ENCODE measurements at places on chromosomes 16 and 17.

- no peak for DNase-seq
Measured at GRCh38 chr17:1649844-1650501, at the start of gene RILP. TSS of gene RILP (minus strand) at chr17:1649866. CDS start at chr17:1649804, 62 bp downstream.

- DNase-seq, result no peak
Measured at GRCh38 chr16:57224651-57225335, 20.3 kb upstream of the ARL2BP start.

- DNase-seq, result no peak
Measured at GRCh38 chr16:50708373-50709060, 15.1 kb downstream of the NOD2 start.

DNA sequence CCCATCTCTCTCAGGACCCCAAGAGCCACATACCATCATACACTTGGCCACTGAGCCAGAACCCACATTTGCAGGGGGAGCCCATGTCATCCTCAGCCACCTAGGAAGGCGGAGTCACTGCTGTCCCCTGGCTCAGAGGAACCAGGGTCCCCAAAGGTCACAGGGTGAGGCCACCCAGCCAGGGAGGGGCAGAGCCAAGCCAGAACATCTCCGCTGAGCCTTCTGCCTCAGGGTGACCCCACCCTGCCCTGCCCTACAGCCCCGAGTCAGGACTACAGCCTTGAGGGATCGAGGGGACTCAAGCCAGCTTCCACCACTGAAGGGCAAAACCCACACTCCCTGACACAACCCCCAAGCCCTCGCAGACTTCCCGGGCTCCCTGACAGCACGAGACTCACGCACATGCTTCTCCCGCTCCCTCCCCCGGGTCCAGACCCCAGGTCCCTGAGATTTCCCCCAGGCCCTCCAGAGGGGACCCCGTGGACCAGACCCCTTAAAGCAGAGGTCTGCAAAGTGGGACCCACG, 17.4 kb downstream of the PIEZO1 start:
- DNase-seq, result no peak

- DNase-seq, result no peak
Measured at GRCh38 chr17:66002812-66003211, 189.1 kb downstream of the CEP112 start.

- peak; percentile 55 for DNase-seq
Measured at GRCh38 chr17:75654176-75654575, 12.8 kb downstream of the RECQL5 start.

GRCh38 chr17:50686494-50687199, 21.1 kb downstream of the ANKRD40 start:
- DNase-seq, result no peak

GRCh38 chr17:72613396-72613795, 479.1 kb downstream of the SLC39A11 start:
- no peak for DNase-seq
